ENCODE measurements at places on chromosomes 3 and 15.

DNA sequence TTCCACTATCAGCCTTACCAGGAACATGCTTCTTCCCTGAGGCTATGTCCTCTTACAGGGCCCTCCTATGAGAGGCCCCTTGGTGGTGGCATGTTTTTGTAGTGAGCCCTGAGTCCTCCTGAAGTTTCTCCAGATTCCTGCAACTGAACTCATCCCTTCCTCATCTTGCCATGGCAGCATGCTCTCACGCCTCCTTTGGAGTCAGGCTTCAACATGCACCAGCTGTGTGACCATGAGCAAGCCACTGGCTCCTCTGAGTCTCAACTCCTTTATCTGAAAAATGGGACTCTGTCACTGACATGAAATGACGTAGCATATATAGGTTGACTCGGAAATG lies 216.3 kb upstream of the TLE3 start:
- DNase-seq = no peak

DNA sequence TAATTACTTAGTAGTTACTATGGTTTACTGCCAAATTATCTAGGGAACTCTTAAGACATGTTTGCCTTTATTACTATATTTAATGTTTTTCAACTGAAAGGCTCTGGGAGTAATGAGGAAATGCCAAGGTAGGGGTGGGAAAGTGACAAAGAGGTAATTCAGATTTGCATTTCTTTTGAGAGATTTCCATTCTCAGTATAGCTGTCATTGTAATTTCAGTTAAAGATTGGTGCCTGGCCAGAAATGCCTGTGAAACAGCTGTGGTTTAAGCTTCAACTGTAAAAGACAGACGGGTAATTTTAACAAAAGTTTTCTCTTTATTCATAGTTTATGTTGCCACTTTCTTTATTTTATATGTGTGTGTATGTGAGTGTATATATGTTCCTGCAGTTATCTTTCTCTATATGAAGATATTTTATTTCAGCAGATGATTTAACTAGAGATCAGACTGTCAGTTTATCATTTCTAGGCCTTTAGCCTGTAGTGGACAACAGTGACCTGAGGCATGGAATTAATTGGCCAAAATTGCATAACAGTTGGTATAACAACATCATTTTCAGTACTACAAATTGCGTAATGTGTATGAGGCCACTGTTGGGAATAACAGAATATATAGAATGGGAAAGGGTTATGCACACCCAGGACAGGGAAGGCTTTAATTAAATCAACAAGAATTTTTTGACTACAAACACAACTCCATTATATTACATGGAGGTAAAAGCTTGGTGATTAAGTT lies 119.0 kb downstream of the BBX start:
- DNase-seq = no peak

- DNase-seq = no peak
Measured at GRCh38 chr15:58760385-58761009, 10.6 kb upstream of the MINDY2 start.

- DNase-seq = no peak
Measured at GRCh38 chr3:37402351-37402750, 228.0 kb upstream of the LRRFIP2 start.

- no peak for DNase-seq
Measured at GRCh38 chr3:37986479-37987314, 3.9 kb upstream of the VILL start.

DNA sequence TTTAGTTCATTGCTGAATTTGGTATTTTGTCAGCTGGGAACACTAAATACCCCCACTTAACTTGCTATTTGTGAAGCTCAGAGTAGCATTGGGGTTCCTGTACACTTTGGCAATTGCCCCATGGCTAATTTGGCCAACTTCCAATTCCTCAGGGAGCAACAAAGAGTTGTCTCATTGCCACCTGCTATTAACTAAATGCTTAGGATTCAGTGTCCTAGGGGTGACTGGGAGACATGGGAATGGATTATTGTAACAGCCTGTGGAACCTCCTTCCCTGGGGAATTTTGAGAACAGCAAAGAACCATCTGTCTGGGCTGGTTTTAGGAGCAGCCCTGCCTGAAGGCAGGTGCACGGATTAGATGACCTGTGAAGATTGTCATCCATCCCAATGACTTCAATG lies 437.4 kb upstream of the TPRG1 start:
- no peak for DNase-seq

DNA sequence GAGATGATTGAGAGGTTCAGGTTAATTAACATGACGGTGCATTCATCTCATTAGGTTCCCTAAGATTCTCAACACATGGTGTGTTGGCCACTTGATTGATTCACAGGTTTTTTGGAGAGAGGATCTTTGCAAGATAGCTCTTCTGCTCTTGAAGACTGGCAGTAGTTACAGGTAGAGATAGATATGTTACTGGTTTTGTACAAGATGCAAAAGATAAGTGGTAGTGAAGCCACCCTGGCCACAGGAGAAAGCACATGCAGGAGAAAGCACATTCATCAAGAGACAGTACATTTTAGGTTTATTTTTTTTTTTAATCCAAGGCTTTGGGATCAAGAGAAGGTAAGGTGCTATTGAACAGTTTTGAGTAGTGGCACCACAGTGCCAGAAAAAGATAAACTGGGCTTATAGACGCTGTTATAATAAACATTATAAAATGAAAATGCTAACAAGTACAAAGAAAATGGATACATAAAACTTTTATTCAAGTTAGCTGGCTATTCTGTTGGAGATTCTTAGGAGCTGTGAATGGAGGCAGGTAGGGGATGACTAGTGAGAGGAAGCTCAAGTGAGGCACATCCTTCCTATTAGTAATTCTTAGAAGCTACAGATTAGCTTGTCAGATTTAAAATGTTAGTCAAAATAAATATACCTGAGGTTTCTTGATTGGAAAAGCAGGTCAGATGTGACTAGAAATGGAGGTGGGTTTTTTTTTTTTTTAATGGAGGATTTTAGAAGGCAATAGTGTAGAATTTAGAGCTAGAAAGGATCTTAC lies 10.8 kb downstream of the SELENOT start:
- peak; percentile 24 for DNase-seq

DNA sequence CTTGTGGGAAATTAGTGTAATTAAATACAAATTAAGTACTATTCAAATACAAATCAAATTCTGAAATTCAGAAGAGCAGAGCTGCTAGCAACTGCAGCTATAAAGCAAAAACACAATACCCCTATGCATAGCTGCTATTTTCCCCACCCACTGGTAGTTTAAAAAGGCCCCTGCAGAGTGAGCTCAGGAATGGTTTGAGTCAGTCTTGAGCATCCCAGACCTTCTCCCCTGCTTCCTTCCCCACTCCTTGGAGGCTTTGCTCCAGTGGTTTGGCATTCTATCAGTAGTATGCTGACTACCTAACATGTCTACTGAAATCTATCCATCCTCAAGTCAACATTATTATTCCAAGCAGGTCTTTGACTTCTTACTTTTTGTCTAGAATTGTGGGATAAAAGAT lies 53.0 kb downstream of the EFHB start:
- no peak for DNase-seq

DNA sequence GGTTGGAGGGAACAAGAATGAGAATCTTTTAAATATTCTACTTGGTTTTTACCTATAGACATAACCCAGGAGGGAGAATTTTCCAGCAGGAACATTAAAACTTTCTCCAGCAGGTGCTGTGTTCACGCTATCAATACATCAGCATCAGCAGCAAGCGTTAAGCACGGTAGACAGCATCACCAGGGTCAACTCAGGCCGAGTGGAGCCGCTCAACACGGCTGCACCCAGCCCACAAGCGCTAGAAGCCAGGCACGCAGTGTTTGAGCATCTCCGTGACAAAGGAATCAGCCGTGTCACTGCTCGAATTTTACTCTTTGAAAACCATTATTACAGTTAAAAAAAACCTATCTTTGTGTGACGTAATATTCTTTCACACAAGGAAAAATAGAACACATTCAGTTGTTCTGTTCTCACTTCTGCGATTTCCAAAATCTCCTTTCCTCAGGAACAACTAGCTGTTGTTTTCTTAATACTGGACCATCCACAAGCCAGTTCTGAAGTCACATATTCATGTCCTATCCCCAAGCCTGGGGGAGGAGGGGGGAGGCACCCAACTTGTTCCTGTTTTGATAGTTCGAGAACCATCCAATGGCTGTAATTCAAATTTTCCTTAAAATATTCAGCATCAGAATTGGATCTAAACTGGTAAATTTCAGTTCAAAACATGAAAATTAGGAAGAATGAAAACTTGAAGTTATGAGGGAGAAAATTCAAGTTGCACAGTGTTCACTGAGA lies 77.9 kb downstream of the ADAMTS17 start:
- DNase-seq = no peak

DNA sequence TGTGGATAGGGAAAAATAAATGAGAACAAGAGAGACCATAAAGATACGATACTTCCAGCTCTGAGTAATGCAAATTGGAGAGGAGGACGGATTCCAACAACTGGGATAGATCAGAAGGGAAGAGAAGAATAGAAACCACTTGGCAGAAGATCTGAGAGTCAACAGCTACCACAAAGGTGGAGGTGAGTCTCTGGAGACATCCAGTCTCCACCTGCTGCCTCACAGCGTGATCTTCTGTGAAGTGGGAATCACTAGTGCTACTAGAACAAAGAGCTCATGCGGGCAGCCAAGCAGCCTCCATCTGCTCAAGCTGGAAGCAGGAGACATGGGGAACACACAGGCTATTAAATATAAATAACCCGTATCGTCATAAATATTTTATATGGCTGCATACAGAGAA lies 558.5 kb upstream of the CFAP20DC start:
- DNase-seq = no peak

DNA sequence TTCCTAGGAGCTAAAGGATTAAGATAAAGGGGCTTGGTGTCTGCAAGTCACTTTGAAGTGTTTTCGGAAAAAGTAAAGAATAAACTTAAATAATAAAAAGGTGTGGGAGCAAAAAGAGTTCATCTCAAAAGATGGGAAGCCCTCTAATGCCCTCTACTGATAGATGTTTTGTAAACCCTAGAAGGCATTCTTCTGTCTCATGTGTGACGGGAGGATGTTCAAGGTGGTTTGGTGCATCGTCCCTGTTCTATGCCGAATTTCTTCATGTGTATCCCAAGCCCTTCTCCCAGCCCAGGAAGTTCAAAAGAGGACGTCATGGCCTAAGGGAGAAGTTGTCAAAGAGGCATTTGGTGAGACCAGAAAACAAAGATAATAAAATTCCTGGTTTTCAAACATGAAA lies 37.2 kb downstream of the CCK start:
- DNase-seq = no peak

DNA sequence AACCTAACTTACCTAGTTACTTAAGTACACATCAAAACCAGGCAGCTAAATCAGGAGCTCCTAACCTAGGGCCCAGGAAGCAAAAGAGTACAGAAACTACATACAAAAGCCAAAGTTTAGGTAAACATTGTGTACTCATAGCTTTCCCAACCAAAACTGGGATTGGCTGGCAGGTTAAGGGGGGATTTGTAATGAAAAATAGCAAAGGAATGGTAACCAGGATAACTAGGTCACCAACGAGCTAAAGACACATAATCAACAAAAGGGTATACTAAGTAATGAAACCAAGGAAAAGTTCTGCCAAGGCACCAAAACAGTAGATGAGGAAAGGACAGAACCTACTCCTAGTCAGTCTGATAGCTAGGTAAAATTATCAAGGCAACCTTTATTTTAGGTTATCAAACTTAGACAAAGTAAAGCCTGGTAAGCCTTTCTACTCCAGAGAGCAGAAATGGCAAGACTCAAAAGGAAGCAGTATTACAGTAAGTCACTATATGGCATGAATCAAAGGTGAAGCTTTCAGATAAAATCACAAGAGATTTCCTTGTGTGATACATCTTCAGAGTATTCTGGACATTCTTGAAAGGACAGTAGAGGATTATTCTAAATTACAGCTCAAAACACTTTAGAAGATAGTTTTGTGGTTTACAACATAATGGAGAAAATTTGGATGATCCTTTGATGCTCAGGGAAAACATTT lies 10.2 kb downstream of the TRA2B start:
- no peak for DNase-seq

- no peak for DNase-seq
Measured at GRCh38 chr15:100528833-100529428, at the start of gene CERS3. Gene CERS3 (minus strand): TSS chr15:100528950. CDS start chr15:100501849, 27,101 bp downstream.

GRCh38 chr3:117955196-117955595 lies 1079.5 kb downstream of the IGSF11 start:
- no peak for DNase-seq

- no peak for DNase-seq
Measured at GRCh38 chr3:64382153-64382552, 156.9 kb upstream of the PRICKLE2 start.

DNA sequence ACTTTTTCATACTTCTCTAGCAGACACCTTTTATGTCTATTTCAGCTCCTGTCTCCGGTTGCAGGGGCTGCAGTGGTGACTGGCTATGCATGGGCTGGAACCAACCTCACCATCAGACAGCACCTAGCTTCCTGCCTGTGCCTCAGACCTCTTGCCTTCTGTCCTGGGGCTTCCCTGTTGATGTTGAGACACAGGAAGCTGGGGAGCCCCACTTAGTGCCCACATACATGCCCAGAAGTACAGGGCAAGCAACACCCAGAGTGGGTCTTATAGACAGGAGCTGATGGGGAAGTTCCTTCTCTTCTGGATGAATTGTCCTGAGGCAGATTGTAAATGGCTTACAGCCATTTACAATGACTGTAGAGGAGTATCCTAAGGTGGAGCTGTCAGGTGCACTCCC lies 65.3 kb upstream of the SIAH2 start:
- DNase-seq = no peak

DNA sequence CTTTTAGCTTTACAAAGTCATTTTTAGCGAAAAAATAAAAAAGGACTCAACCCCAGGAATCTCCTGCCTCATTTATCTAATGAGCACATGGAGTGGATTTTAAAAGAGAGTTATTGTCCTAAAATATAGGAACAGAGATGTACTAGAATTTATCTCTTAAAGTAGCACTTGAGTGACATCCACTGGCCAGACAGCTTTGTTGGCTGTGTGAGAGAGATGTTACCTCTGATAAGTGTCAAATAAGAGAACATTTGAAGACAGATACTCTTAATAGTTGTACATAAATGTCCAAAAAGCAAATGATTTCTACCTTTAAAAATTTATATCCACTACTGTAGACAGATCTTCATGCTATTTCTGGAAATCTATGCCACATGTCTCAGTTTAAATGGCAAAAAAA lies 12.3 kb upstream of the MFSD1 start:
- no peak for DNase-seq

- peak; percentile 69 for DNase-seq
Measured at GRCh38 chr3:187025254-187025655, 94.9 kb downstream of the ST6GAL1 start.

Measured in CD4-positive, alpha-beta T cell treated with Interleukin-4 for 4 hours (primary cell).